Activated T-helper 9 cell treated with anti-CD3 and anti-CD28 coated beads, Interleukin-2, amount 50 U/mL, for 16 hours (primary cell): ENCODE measurements at places on chromosomes 4 and X.

GRCh38 chrX:9558615-9559014, 93.8 kb downstream of the TBL1X start:
- no peak for DNase-seq

DNA sequence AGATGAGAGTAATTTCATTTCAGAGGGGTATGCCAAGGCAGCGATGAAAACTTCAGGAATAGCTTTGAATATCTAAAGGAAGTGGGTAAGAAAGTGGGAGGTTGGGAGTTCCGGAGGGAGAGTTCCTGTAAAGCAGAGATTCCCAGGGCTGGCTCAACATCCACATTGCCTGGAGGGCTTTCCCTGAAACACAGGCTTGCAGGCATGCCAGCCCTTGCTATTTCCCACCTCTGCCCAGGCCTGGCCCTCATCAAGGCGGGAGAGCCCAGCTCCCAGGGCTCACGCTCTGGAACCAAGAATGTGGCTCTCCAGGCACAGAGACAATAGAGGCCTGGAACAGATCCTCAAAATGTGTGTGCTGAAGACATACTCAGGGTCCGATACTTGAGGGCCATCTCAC, 43.8 kb upstream of the CLDN34 start:
- no peak for DNase-seq

- no peak for DNase-seq
Observed at GRCh38 chr4:175034986-175035705, 117.0 kb downstream of the ADAM29 start.

- no peak for DNase-seq
Observed at GRCh38 chr4:84965553-84966381, 723 bp downstream of the WDFY3 start.

GRCh38 chr4:40991908-40992307, 222.4 kb downstream of the APBB2 start:
- DNase-seq, result no peak

- DNase-seq, result no peak
Observed at GRCh38 chrX:53621418-53621986, 65.0 kb downstream of the HUWE1 start.

DNA sequence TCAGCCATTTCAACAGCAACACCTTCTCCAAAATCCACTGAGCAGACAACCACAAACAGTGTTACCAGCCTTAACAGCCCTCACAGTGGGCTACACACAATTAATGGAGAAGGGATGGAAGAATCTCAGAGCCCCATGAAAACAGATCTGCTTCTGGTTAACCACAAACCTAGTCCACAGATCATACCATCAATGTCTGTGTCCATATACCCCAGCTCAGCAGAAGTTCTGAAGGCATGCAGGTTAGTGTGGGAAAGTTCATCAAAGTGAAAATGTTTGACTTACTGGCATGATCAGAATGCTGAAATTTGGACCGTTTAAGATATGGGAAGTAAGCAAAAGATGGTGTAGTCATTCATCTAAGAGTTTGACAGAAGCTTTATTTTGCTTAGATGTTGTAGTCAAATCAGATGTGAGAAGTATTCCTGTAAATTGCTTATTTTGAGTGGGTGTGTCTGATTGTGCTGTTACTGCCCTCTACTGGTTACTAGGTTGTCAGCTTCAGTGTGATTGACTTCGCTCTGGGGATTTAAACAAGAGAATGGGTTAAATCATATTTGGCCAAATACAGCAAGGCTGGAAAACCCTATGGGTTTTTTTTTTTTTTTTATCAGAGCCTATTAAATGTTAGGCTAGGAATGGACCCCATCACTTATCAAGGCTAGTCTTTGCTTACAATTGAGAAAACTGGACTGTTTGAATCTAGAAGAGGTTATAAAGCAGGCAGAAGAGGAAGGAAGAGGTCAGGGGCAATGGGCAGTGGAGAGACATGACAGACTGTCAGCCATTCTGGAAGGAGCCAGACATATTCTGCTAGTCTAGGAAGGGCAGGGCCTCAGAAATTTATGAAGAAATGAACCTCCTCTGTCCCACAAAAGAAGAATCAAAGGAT, 130.3 kb downstream of the DIPK2B start:
- no peak for DNase-seq

DNA sequence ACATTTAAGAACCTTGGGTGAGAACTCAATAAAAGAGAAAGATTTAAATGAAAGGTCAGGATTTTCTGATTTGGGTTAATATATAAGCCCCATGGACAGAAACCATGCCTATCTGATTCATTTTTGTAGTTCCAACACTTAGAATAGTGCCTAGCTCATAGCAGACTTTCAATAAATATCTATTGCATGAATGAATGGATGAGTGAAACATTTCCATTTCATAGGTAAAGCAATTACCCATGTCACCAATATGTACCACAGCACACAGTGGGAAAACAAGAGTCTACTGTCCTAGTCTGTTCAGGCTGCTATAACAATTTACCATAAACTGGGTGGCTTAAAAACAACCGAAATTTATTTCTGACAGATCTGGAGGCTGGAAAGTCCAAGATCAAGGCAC, 63.9 kb upstream of the PTPN13 start:
- DNase-seq, result no peak

GRCh38 chr4:75623026-75623425, 7.3 kb downstream of the CDKL2 start:
- DNase-seq, result no peak

DNA sequence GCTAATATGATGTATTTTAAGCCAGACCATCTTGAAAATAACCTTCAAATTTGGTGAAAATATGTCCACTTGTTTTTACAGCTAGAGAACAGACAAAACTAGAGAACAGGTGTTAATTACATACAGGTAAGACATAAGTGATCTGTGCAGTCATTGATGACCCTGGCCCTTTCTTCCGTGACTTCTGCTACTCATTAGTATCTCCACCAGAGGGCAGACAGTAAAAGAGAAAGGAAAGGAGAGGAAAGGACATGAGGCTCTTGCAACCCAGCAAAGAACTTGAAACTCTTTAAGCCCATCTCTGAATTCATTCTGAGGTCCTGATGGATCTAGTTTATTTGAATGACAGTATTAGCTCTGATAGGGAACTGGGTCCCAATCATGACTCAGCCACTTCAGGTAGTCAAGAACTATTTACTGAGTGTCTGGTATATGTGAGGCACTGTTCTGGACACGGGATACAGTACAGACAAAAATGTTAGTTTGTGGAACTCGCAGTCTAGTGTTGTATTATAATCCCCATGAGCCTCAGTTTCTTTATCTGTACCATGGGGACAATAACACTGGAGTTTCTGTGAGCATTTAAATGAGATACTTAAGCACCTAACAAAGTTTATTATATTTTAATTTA, 121.0 kb upstream of the TEX13D start:
- no peak for DNase-seq

DNA sequence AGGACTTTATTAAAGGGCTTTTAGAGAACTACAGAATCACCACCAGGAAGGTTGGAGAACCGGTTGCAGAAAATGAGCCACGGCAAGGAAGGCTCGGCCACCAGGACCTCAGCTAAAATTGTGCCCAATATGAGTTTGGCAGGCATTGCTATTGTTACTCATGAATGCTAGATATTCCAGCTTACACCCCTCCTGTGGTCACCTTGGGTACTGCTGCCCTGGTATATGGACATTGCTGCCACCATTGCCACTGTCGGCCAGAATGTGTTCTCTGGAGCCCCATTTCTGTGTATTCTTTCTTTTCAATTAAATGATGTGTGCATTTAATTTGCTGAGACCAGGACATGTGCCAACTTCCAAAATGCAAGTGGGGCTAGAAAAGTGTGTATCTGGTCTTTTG, 626.7 kb upstream of the BOD1L1 start:
- DNase-seq, result no peak

- DNase-seq, result no peak
Observed at GRCh38 chrX:552496-552895, 78.1 kb upstream of the SHOX start.

DNA sequence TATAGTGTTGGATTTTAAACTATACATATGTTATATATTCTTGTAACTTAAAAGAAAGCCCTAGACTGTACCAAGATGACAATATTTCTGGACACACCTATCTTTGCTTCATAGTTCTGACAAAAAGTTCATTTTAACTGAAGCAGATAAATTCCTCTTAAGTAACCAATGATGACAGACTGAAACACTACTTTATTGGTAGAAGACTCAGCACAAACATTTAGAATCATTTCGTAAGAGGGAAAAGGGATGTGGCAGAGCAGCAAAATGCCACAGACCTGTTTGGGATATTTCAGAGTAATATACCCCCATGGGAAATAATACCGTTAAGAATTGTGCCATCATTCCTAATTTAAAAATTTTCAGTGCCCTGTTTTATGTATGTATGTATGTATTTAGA, 56.2 kb downstream of the APOO start:
- no peak for DNase-seq

DNA sequence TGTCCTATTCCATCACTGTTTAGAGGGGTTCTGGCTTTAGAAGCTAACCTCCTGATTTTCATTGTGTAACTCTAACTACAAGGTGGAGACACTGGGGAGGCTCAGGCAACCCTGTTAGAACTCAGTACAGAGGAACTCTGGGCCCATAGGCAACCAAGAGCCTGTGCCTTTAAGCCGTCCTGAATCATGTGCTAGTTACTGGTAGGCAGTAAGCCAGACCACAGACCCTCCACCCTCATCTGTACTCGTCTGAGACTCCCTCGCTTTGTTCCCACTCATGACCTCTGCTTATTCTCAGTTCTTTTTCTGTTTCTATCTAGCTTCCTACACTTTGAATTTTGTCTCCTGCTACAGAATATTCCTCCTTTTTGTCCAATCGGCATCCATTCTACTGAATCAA, 31.4 kb downstream of the TBC1D1 start:
- DNase-seq, result no peak

GRCh38 chr4:93152491-93152890, 676.1 kb upstream of the ATOH1 start:
- DNase-seq, result no peak

DNA sequence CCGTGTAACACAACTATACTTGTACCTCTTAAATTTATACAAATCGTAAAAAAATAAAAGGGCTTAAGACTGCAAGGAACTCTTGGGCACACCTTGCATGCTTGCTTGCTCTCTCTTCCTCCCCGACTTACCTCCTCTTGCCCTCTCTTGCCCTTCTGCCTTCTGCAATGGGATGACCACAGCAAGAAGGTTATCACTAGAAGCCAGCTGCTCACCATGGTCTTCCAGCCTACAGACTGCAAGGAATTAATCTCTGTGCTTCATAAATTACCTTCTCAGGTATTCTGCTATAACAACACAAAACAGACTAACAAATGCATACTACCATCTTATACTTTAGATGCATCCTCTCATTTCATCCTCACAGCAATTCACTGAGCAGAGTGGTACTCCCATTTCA, 92.1 kb downstream of the MRPL1 start:
- no peak for DNase-seq

DNA sequence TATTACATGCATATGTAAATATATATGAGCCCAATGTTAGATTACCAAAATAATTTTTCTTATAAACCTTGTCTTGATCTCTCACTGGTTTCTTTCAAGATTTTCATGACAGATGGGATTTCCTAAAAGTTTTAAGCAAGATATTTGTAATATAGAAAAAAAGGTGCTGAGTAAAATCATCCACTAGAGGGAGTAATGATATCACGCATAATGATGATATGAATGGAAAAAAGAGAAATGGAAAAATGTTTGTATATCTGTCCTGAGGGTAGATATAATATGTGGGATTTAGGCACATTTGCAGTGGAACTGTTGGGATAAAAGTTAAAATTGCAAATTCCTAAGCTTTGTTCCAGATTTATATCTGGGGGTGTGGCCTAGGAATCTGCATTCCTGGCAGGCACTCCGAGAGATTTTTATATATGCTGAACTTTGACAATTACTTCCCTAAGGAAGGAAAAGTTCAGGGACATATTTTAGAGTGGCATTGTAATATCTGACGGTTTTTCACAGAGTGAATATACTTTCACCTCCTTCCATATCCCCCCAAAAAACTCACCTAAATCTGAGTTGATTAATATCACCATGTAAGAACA, 60.5 kb downstream of the TMA16 start:
- no peak for DNase-seq

- no peak for DNase-seq
Observed at GRCh38 chr4:39658756-39659155, 20.1 kb upstream of the SMIM14 start.

DNA sequence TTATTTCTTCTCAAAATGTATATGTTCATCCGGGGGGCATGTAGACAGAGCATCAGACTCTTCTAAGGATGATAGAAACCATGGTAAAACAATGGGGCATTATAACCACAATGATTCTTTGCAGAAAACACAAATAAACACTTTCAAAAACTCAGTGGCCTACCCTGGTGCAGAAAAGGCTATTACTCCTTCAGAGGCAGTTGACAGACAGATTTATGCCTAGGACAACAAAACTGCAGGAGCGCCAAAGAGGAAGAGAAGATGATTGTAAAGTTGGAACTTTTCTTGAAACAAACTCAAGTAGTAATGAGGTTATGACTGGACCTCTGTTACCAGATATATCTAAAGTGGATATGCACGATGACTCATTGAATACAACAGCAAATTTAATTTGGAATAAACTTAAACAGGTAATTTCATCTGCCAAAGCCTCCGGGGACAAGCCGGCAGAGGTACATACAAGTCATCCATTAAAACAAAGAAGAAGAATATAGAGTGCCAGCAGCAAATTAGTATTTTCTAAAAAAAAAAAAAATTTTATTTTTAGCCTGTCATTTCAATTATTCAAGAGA, 1068.4 kb upstream of the INTU start:
- no peak for DNase-seq

- DNase-seq, result no peak
Observed at GRCh38 chr4:81806485-81806884, 334.8 kb upstream of the RASGEF1B start.

DNA sequence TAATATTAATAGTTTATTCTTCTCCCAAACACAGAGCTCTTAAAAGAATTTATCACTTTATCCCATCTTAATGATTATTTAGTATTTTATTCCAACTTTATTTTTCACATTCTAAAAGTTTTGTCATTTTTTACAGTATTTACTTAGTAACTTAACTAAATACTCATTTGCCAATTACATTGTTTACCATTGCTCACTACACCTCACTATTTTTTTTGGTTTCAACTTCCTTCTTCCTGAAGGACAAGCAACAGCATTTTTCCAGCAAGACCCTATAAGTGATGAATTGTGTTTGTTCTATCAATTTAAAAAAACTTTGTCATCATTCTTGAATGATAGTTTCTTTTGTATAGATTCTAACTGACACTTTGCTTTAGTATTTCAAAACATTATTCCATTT, 19.4 kb upstream of the SRD5A3 start:
- DNase-seq, result no peak

GRCh38 chrX:118621081-118621759, 106.2 kb upstream of the IL13RA1 start:
- DNase-seq, result no peak

- no peak for DNase-seq
Observed at GRCh38 chr4:186294160-186294559, 28.2 kb downstream of the F11 start.

DNA sequence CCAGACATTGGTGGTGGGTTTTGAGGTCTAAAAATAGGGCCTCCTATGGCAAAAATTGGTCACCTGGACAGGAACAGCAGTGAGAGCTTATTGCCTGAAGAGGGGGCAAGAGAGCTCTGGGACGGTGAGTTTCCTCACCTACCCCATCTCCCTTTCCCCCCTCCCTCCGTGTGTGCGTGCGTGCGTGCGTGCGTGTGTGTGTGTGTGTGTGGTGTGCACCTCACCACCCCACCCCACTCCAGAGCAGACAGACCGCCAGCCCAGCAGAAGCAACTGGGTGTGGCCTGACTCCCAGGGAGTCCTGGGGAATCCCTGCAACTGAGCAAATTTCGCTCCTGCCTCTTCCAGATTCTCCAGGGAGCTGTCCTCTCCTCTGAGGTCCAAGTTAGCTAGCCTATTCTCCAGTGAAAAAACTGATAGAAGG, 44.7 kb downstream of the PRPS1 start:
- peak; percentile 77 for DNase-seq
